ENCODE measurements at places on chromosomes 5 and 9.

GRCh38 chr9:6884101-6884500 is 126.3 kb downstream of the KDM4C start:
- no peak for DNase-seq

DNA sequence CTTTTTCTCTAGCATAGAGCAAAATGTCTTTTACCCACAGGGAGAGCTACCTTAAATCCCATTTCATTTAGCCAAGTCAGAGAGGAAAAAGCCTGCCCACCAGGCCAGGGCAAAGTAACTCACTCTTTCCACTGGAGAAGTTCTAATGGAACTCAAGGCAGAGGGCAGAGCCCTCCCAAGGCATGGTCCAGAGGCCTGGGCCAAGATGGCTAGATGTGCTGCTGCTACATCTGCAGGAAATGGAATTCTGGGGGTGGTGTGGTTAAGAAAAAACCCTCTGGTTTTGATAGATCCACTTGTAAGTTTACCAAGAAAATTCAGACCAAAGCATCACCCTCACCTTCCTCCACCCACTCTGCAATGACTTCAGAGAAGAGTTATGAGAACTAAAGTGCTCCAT is 37.3 kb downstream of the CSF2 start:
- DNase-seq: no peak

GRCh38 chr9:113477058-113477457 is 13.5 kb downstream of the RGS3 start:
- DNase-seq: no peak

DNA sequence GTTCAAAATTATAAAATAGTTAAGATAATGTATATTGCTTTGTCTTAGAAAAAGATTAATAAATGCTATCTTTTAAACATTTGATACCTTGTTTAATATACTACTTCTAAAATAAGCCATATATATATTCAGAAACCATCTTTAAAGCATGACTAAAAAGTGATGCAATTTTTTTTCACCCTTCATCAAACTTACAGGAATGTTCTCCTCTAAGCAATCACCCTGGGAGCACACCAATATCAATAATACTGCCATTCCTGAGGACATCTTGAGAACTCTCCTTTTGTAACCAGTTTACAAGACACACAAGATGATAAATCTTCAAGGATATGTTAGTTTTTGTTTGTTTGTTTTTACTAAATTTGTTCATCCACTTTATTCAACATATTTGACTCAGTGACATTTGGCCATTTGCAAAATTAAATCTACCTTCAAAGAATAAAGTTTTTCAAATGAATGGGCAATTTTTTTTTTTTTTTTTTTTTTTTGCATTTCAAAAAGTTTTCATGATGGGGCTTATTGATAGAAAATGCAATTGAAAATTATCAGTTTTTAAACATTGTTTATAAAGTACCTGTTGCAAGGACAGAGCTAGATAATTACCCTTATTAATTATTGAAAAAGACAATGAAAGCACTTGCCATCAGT is 17.2 kb downstream of the FOXD1 start:
- DNase-seq: no peak

DNA sequence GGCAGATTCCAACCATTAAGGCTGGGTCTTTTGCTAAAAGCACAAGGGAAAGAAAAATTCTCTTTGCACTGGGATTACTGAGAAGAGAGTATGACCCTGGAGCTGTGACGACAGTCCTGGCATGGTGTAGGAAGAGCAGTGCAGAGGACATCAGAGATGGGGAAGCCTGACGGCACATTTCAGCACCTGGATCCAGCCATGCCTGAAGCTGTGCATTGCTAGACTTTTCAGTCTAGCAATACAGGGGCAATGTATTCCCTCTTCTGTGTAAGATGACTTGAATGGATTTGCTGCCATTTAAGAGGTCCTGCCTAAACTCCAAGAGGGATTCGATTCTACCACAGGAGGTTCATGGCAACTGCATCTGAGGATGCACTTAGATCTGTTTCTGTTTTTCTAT is 12.3 kb upstream of the MRNIP start:
- no peak for DNase-seq
